ENCODE measurements at places on chromosomes 12 and 14.
A peak's percentile ranks its signal among the peaks of the same experiment; 100 is the strongest.

GRCh38 chr12:95591731-95592130, 40.5 kb upstream of the USP44 start:
- no peak overlapping the region for H3K27ac ChIP-seq
- H3K4me3 ChIP-seq, result no peak overlapping the region
- H3K36me3 ChIP-seq, result no peaks in the 10 kb centered on the region
- no peaks in the 10 kb centered on the region for H3K27me3 ChIP-seq

DNA sequence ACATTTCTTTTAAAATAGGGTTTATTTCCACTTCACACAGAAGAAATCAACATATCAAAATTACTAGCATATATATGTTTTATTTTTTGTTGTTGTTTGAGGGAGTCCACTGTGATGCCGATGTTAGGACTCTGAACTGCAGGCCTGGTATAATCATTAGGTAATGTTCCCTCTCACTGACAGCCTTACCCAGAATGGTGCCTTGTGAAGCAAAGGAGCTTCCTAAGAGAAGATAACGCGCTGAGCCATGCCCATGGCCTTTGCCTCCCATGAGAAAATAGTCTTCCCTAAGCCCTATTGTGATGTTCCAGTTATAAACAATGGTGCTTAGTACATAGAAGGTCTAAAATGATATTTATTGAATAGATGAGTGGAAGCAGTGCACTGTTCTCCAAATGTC, 12.0 kb downstream of the GNG2 start:
- H3K27me3 ChIP-seq, result no peaks in the 10 kb centered on the region
- H3K4me3 ChIP-seq, result no peak overlapping the region
- H3K36me3 ChIP-seq, result no peaks in the 10 kb centered on the region
- no peak overlapping the region for H3K27ac ChIP-seq
- no peak for DNase-seq

GRCh38 chr12:110102255-110102654, 21.9 kb upstream of the IFT81 start:
- no peaks in the 10 kb centered on the region for H3K27me3 ChIP-seq
- no peak overlapping the region for H3K27ac ChIP-seq
- no peaks in the 10 kb centered on the region for H3K36me3 ChIP-seq
- H3K4me1 ChIP-seq, result peaks cover 5% of the 10 kb centered on the region

GRCh38 chr14:92460916-92461579, 52.5 kb upstream of the RIN3 start:
- no peaks in the 10 kb centered on the region for H3K36me3 ChIP-seq
- no peaks in the 10 kb centered on the region for H3K4me1 ChIP-seq
- H3K4me3 ChIP-seq, result no peak overlapping the region

- no peak for DNase-seq
- no peak overlapping the region for H3K27ac ChIP-seq
- no peak overlapping the region for H3K4me3 ChIP-seq
- H3K36me3 ChIP-seq, result no peaks in the 10 kb centered on the region
- H3K4me1 ChIP-seq, result peaks cover 5% of the 10 kb centered on the region
- H3K27me3 ChIP-seq, result no peaks in the 10 kb centered on the region
These were observed 228.0 kb upstream of the RTL1 start for GRCh38 chr14:101131451-101131916.

DNA sequence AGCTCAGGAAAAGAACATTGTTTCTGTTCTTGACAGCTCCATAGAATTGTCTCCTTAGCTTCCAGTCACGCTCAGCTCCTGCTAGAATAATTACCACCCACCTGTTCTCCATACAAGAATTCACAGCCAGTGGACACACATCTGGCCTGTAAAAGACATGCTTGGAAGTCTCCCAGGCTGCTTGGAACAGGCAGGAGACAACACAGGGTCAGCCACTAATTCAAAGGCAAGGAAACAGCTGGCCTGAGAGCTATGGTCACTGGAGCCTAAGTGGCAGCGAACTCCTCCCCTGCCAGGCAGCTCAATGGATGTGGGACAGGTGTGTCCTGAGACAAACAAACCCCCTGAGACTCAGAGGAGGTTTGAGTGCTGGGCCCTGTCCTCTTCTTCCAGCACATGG, 22.9 kb upstream of the LTBP2 start:
- peak; percentile 44 for DNase-seq
- peak overlapping the region; percentile 8 for H3K27ac ChIP-seq
- no peaks in the 10 kb centered on the region for H3K27me3 ChIP-seq
- no peaks in the 10 kb centered on the region for H3K36me3 ChIP-seq
- no peak overlapping the region for H3K4me3 ChIP-seq

GRCh38 chr12:27025116-27025515, 2.8 kb downstream of the MED21 start:
- H3K4me1 ChIP-seq, result no peaks in the 10 kb centered on the region
- H3K36me3 ChIP-seq, result peaks cover 29% of the 10 kb centered on the region
- H3K4me3 ChIP-seq, result no peak overlapping the region
- no peak overlapping the region for H3K27ac ChIP-seq

- H3K27me3 ChIP-seq, result no peaks in the 10 kb centered on the region
- peak overlapping the region; percentile 82 for H3K27ac ChIP-seq
- peaks cover 11% of the 10 kb centered on the region for H3K36me3 ChIP-seq
- no peak for DNase-seq
- peak overlapping the region; percentile 85 for H3K4me3 ChIP-seq
These were observed 867 bp upstream of the TDG start for GRCh38 chr12:103964805-103965204.

- no peaks in the 10 kb centered on the region for H3K27me3 ChIP-seq
- H3K4me1 ChIP-seq, result peaks cover 2% of the 10 kb centered on the region
- no peak overlapping the region for H3K4me3 ChIP-seq
- H3K36me3 ChIP-seq, result no peaks in the 10 kb centered on the region
- no peak overlapping the region for H3K27ac ChIP-seq
These were observed 171.2 kb downstream of the CALM1 start for GRCh38 chr14:90567991-90568390.

DNA sequence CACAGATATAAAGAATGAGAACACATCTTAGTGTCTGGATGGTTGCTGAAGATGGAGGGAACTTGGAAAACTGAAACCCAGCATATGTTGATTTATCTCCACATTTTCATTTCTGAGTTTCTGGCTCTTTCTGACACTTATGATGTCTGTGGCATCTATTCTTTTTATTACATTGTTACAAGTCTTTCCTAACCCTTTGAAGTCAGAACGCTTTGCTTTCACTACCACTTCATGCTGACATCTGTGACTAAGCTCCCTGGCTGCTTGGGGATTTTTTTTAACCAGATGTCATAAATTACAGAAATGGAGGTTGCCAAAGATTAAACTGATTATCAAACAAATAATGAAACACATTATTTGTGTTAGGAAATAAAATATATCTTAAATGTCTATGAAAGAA, 188.7 kb downstream of the KITLG start:
- no peak overlapping the region for H3K4me3 ChIP-seq
- no peaks in the 10 kb centered on the region for H3K4me1 ChIP-seq
- no peaks in the 10 kb centered on the region for H3K27me3 ChIP-seq
- no peaks in the 10 kb centered on the region for H3K36me3 ChIP-seq

GRCh38 chr12:132218915-132219314, 74.7 kb downstream of the NOC4L start:
- H3K27me3 ChIP-seq, result no peaks in the 10 kb centered on the region
- H3K36me3 ChIP-seq, result no peaks in the 10 kb centered on the region
- H3K27ac ChIP-seq, result peak overlapping the region; percentile 12
- peak overlapping the region; percentile 10 for H3K4me3 ChIP-seq
- DNase-seq, result peak; percentile 73

- no peak within 1 kb of the TSS for H3K4me3 ChIP-seq
- no peaks in the 10 kb centered on the region for H3K27me3 ChIP-seq
- no peaks in the 10 kb centered on the region for H3K36me3 ChIP-seq
- no peak for DNase-seq
- no peaks in the 10 kb centered on the region for H3K4me1 ChIP-seq
These were observed at the start of gene CD163 for GRCh38 chr12:7503686-7504415. TSS of gene CD163 (minus strand) at chr12:7503777. CDS start at chr12:7503690, 87 bp downstream.

DNA sequence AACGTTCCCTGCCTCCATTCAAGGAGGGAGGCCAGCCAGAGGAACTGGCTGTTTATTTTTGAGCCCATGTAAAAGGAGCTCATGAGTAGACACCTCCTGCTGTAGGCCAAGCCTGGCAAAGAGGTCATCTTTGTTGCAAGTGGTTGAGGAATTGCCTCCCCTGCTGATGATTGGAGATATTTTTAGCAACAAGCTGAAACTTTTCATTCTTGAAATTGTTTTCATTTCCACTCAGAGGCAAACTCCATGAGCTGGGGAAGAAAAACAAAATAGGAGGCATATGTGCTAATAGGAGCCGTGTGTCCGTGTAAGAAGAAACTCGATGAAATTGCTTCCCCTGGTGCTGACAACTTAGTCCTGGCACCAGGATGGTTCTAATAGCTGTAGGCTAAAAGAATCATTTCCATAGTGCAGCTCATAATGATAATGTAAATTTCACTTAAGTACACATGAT, 440.1 kb upstream of the FAR2 start:
- no peaks in the 10 kb centered on the region for H3K36me3 ChIP-seq
- no peaks in the 10 kb centered on the region for H3K4me1 ChIP-seq
- no peak overlapping the region for H3K27ac ChIP-seq
- no peak overlapping the region for H3K4me3 ChIP-seq
- DNase-seq, result no peak

DNA sequence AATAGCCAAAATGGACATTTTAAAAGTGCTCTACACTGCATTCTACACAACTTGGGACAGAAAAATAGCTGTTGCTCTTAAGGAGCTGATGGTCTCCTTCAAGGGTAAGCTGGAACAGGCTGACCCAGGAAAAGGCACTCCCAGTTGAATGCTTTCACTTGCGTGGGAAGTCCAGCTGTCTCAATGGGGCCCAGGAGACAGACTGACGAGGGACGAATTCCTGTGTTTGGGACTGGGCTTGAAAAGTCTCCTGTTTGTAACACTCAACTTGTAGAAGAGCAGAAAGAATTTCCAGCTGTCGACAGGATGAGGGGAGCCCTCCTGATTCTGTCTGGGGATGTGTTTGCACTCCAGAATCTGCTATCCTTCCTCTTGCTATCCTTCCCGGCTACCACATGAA, 180.8 kb downstream of the ZFP36L1 start:
- peak; percentile 89 for DNase-seq
- H3K36me3 ChIP-seq, result no peaks in the 10 kb centered on the region
- peak overlapping the region; percentile 77 for H3K27ac ChIP-seq
- peaks cover 44% of the 10 kb centered on the region for H3K4me1 ChIP-seq

GRCh38 chr12:57127101-57127725, 1.1 kb upstream of the LRP1 start:
- peak; percentile 96 for DNase-seq
- no peaks in the 10 kb centered on the region for H3K36me3 ChIP-seq
- peak overlapping the region; percentile 93 for H3K4me3 ChIP-seq
- peaks cover 34% of the 10 kb centered on the region for H3K27me3 ChIP-seq
- no peak overlapping the region for H3K27ac ChIP-seq
- peaks cover 25% of the 10 kb centered on the region for H3K4me1 ChIP-seq

DNA sequence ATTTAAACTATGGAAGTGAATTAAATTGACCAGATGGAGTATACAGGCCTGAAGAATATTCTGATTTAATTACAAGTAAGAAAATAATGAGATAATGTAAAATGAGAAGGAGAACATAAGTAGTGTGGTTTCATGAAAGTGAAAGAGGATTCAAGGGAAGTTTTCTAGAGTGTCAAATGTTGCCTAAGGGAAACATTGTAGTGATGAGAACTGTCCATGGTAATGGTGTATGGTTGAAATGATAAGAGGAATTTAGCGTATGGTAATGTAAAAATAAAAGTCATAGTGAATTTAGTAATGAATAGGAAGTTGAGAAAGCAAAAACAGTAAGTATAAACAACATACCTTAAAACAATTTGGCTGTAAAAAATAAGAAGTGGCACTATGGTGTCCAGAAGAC, 1954.6 kb upstream of the FLRT2 start:
- no peaks in the 10 kb centered on the region for H3K4me1 ChIP-seq
- no peaks in the 10 kb centered on the region for H3K36me3 ChIP-seq
- no peak overlapping the region for H3K4me3 ChIP-seq

GRCh38 chr14:68650404-68650994, 142.4 kb downstream of the ZFP36L1 start:
- peaks cover 36% of the 10 kb centered on the region for H3K4me1 ChIP-seq
- H3K27me3 ChIP-seq, result no peaks in the 10 kb centered on the region
- H3K27ac ChIP-seq, result no peak overlapping the region
- no peak overlapping the region for H3K4me3 ChIP-seq

- DNase-seq, result no peak
- no peaks in the 10 kb centered on the region for H3K4me1 ChIP-seq
- no peaks in the 10 kb centered on the region for H3K27me3 ChIP-seq
- H3K36me3 ChIP-seq, result no peaks in the 10 kb centered on the region
These were observed 1122.6 kb downstream of the FLRT2 start for GRCh38 chr14:86652526-86652925.

DNA sequence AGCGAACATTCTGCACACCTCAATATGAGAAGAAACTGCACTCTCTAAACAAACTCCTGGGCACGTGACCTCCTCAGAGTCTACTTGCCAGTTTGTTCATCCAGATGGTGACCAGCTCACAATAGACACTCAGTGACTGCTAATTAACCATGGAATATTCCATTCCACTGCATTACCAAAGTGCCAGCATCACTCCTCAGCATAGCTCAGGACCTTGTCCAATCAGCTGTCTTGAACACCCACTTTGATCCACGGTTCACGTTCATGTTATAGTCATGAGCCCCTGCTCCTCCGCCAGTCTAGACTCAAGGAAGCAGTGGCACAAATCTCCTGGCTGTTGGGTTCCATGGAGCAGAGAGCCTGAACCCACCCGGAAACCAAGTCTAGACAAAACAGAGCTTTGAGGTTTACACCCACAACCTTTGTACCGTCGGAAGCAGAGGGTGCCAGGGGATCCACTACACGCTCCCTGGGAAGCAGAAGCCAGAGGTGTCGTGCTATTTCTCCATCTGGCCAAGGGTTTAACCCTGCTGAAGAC, 285.3 kb downstream of the ZFP36L1 start:
- H3K27me3 ChIP-seq, result no peaks in the 10 kb centered on the region
- H3K4me3 ChIP-seq, result no peak overlapping the region
- DNase-seq, result no peak
- H3K27ac ChIP-seq, result no peak overlapping the region
- H3K4me1 ChIP-seq, result peaks cover 28% of the 10 kb centered on the region
